ENCODE measurements at places on chromosomes 1 and 21. TPM values are rescaled to one million over a fixed set of nuclear protein-coding genes. Genes with fewer than 3 reads are reported as not detected.

SPRR2G gene
- 1.4 TPM for polyA plus RNA-seq

SYT14 gene
- 0.48 TPM for polyA plus RNA-seq

KRTAP25-1 gene
- polyA plus RNA-seq, result not detected

ABCD3 gene
- 15.9 TPM for polyA plus RNA-seq

OR6N1 gene
- not detected for polyA plus RNA-seq

ATF6 gene
- polyA plus RNA-seq, result 10.8 TPM

SPATA6 gene
- polyA plus RNA-seq, result 1.3 TPM

ADGRL4 gene
- not detected for polyA plus RNA-seq

SLC16A4 gene
- polyA plus RNA-seq, result 0.18 TPM

CNIH3 gene
- 0.49 TPM for polyA plus RNA-seq

DMRTA2 gene
- not detected for polyA plus RNA-seq

PTGFR gene
- polyA plus RNA-seq, result 1.6 TPM

ANKRD45 gene
- polyA plus RNA-seq, result 0.29 TPM

Measured in foreskin keratinocyte (primary cell).